Stimulated activated CD4-positive, alpha-beta T cell treated with anti-CD3 and anti-CD28 coated beads, Interleukin-15, amount 100 ng/mL, for 48 hours (primary cell): ENCODE measurements at places on chromosomes 5 and 9.

DNA sequence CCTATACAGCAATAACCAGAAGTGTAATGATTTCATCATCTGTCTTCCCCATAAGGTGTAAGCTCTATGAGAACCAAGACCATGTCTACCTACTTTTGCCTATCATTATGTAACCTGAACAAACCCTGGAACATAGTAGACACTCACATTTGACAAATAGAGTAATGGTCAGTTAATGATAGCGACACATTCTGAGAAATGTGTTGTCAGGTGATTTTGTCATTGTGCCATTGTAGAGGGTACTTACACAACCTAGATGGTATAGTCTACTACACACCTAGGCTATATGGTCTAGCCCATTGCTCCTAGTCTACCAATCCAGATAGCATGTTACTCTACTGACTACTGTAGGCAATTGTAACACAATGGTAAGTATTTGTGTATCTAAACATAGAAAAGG, 22.3 kb upstream of the WDR41 start:
- DNase-seq: no peak

- DNase-seq: no peak
These were observed 938.6 kb upstream of the WWC1 start for GRCh38 chr5:167352801-167353200.

DNA sequence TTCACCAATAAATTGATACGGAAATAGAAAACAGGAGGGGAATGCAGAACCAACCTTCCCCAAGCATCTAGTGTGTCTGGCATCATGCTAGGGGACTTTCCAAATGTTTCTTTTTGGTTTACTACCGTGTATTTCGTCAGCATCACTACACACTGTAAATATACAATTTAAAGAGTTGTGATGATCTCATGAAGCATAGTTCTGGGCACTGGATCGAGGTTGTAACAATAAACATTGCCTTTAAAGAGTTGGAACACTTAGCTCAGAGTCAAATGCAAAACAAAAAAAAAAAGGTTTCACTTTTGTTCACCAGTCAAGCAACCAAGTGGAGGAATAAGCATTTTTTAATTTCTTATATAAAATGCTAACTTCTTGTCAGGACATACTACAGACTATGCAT, 2.9 kb upstream of the SCAI start:
- no peak for DNase-seq

DNA sequence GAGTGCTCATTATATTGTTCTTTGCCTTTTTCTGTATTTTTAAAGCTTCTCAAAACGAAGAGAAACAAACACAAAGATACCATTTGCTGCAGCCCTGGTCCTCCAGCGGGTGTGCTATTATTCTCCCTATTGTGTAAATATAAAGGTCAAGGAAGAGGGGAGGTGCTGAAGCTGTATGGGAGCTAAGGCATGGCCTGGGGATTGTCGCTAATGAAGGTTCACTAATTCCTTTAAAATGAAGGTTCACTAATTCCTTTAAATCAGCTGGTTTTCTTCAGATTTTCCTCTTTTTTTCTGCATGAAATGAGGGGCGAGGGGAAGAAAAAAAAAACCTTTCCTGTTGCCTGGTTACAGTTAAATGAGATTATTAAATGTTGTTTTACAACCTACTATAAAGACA, 74.5 kb upstream of the MAP1B start:
- no peak for DNase-seq

GRCh38 chr5:105392122-105392709, 1829.6 kb upstream of the NUDT12 start:
- DNase-seq: no peak

- no peak for DNase-seq
These were observed 136.9 kb downstream of the SEMA5A start for GRCh38 chr5:9408964-9409363.

- DNase-seq: no peak
These were observed 41.9 kb upstream of the UBQLN1 start for GRCh38 chr9:83749706-83750105.

DNA sequence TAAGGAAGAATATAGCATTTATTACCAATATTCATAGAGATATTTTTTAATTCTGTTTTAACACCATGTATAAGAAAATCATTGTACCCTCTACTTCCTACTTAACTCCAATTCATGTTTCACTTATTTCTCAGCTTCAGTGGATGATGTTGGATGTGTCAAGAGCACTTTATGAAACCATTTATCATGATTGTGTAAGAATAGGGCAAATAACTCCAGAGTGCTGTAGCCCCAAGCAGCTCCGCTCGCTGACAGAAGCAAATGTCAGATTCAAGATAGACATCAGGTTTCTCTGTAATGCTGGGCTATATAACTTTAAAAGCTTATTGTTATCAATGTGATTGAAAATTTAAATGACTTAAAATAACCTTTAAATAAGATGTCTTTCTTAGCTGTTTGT, 50.4 kb downstream of the MAST4 start:
- no peak for DNase-seq

- DNase-seq: no peak
These were observed 20.2 kb downstream of the GLDC start for GRCh38 chr9:6625363-6625762.

DNA sequence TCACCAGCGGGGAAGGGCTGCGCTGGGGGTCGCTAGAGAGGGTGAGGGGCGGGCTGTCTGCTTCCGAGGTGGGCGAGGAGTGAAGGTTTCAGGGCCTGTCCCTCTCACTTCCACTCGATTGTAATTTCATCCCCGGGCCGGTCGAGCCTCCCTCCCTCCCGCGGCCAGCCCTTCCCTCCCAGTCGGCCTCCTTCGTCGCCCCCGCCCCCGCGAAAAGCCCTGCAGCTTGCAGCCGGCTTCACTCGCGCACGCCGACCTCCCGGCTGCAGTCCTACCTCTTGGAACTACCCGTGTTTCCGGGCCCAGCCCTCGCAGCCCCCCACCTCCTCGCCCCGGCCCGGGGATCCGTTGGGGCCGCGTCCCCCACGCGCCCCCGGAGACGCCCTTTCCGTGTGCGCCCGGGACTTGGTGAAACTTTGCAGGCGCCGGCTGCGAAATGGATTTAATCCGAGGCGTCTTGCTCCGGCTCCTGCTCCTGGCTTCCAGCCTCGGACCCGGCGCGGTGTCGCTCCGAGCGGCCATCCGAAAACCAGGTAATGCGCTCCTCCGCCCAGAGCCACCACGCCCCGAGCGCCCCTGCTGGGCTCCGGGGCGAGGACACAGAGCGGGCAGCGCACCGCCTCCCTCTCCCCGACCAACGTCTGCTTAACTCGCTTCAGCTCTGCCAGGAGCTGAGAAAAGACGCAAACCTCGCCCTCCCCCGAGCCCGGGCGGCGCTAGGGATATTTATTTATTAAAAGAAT, at the start of gene EGFLAM:
Gene EGFLAM (plus strand): TSS at position 241 of the 743 bp plus-strand sequence. CDS start 196 bp downstream, at position 437.
- DNase-seq: peak; percentile 1

DNA sequence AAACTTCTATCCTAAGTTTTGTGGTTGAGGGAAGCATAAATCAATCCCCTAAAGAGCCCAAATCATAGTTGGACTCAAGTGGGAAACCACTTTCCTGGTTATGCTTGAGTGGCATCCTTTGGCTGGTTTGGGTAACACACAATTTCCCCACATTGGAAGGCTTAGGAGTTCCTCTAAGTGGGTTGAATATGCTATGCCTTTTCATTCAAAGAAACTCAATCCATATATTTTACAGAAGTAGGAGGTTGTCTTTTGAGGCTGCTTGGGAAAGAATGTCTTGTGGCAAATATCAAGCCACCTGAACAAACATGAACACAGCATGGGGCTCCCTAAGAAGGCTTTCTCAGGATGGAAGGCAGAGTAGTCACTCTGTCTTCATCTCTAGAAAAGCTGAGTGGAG, 121.1 kb downstream of the SPATA31D1 start:
- DNase-seq: no peak

DNA sequence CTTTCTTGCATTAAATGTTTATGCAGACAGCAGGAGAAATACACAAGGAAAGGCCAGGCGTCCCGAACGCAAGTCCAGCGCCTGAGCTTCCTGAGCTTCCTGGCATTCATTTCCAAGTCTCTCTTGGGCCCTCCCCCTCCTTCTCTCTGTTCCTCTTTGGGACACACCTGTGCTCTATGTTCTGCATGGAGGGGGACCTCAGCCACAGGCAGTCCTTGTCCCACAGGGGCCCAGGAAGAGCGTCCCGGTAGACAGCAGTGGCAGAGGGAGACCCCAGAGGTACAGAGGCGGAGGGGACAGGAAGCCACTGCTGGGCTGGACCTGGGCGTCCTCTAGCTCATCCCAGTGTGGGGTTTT, 221.3 kb downstream of the C9orf50 start:
- DNase-seq: no peak

DNA sequence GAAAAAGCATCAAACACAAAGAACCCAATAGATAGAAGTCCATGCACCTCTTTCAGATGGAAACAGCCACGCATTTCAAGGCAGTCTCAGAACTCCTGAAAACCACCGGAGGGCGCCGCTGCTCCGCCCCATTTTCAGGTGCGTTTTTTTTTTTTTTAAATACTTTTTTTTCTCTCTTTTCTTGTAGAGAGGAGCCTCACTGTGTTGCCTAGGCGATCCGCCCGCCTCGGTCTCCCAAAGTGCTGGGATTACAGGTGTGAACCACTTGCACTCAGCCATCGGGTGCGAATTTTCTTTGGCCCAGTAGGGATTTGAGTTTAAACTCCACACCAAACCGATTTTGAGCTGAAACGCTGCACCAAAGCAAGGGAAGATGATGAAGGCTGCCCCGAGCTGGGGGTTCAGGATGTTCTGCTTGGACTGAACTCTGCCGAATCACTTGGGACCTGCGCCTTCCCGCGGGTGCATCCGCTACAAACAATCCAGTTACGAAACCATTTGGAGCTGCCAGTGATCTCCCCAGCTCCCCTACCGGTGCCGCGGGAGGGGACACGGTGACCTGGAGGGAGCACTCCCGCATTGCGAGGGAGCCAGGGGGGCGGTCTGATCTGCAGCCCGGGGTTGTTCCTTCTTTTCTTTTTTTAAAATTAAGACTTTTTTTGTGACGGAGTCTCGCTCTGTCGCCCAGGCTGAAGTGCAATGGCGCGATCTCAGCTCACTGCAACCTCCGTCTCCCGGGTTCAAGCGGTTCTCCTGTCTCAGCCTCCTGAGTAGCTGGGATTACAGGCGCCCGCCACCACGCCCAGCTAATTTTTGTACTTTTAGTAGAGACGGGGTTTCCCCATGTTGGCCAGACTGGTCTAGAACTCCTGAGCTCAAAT, 1.4 kb downstream of the PTGR1 start:
- peak; percentile 34 for DNase-seq

- DNase-seq: peak; percentile 76
These were observed at the start of gene ANKRD18A for GRCh38 chr9:38620483-38621433. Gene ANKRD18A, minus strand, starts transcription at chr9:38620596. Its CDS starts 311 bp downstream, at chr9:38620285.

GRCh38 chr5:153831973-153832372, 206.7 kb downstream of the FAM114A2 start:
- no peak for DNase-seq

DNA sequence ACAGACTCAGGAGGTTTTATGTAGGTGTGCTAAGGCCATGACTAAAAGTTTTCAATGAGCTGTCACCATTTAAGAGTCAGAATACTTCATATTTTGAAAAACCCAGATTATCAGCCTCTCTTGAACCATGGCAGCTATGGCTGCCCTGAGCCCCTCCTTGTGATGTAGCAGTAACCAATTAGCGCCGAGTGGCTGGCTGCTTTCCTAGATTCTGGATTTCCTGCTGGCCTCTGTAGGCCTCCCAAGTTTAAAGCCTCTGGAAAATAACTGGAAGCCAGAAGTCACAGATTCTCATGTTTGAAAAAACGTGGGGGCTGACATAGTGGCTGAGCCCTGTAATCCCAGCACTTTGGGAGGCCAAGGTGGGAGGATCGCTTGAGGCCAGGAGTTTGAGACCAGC, 25.5 kb downstream of the DAB2IP start:
- no peak for DNase-seq

GRCh38 chr5:154447089-154447725, 1.4 kb downstream of the SAP30L start:
- DNase-seq: no peak

DNA sequence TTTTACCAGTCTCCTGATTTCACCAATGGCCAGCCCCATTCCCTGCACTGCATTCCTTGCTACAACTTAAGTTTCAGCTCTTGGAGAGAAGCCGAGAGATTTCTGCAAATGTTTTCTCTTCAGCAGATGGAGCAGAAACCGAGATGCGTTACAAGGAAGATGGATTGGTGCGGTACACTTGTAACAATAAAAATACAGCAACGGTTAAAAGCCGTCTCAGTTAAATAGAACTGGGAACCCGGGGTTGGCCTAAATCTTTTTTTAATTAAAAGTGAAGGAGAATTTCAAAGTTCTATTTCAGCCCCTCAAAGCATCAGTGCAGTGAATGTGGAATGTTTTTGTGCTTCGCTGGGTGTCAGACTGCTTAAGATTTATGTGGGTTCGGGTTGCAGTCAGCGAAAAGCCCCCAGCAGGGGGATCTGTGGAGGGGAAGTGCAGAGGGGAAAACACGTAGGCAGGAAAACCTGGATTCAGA, 19.8 kb downstream of the BRINP1 start:
- DNase-seq: no peak

DNA sequence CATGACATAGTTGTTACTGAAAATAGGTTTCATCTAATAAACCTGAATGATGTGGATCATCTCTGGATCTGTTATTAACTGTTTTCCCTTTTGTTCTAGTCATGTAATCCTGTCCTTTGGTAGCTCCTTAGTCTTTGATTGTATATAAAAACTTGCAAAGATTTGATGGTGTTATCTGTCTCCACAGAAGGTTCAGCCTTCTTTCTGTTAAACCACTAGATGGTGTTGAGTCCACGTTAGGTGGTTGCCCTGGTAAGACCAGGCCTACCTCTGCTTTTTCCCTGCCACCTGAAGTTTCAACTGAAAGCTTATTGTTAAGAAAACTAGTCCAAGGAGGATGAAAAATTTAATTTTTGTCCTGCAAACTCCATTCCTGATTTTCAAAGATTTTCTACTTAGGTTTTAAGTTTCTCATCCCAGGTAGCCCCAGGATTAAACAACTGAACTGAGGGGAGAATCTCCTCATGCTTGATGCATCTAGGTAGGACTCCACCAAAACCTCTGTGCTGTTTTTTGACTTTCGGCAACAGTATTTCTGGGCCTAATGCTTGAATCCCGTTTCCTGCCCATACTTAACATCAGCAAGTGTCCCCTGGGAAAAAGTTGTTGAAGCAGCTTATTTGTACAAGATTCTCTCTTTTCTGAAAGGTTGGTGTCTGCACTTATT, 68.5 kb downstream of the RICTOR start:
- no peak for DNase-seq

GRCh38 chr5:150448334-150448733, 1.2 kb downstream of the RPS14 start:
- DNase-seq: no peak

DNA sequence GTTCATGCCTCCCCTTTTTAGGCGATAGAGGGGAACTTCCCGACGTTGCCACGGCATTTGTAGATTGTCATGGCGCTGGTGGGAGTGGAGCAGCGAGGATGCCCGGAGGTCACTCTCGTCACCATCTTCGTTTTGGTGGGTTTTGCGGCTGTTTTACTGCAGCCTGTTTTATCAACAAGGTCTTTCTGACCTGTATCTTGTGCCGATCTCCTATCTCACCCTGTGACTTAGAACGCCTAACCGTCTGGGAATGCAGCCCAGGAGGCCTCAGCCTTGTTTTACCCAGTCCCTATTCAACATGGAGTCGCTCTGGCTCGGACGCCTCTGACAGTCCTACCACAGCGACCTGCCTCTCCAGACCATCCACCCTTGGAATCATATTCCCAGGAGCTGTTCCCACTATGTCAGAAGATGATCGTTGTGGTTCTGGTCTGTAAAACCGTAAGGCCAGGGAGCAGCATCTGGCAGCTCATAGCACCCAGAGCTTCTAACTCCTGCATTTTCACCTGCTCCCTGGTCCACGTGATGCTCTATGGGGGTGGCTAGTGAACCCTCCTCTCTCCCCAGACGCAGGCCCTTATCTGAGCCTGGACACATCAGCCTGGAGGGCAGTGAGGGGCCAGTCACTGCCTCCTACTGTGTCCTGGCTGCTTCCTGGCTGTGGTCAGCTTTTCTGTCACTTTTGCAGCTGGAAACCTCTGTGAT, 35.1 kb upstream of the CLK4 start:
- DNase-seq: no peak
